NCI-H1417 (cell line): ENCODE measurements at places on chromosomes 1 and 21.

DNA sequence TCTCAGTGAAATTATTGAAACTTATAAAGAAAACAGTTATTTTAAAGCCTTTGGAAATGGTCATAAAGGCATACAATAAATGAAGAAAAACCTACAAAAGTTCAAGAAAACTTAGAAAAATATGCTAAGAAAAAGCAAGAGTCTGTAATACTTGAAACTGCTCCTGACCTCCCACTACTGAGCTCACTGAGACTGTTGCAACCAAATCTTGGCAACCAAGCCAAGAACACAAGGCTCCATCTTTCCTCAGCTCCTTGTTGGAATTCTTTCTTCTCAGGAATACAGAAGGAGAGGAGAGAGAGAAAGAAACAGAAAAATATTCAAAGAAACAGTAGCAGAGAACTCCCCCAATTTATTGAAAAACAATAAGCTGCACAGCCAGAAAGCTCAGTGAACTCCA, 160.5 kb downstream of the RASAL2 start:
- DNase-seq = no peak

- DNase-seq = no peak
These were observed 78.1 kb downstream of the SIK1 start for GRCh38 chr21:43348801-43349261.

DNA sequence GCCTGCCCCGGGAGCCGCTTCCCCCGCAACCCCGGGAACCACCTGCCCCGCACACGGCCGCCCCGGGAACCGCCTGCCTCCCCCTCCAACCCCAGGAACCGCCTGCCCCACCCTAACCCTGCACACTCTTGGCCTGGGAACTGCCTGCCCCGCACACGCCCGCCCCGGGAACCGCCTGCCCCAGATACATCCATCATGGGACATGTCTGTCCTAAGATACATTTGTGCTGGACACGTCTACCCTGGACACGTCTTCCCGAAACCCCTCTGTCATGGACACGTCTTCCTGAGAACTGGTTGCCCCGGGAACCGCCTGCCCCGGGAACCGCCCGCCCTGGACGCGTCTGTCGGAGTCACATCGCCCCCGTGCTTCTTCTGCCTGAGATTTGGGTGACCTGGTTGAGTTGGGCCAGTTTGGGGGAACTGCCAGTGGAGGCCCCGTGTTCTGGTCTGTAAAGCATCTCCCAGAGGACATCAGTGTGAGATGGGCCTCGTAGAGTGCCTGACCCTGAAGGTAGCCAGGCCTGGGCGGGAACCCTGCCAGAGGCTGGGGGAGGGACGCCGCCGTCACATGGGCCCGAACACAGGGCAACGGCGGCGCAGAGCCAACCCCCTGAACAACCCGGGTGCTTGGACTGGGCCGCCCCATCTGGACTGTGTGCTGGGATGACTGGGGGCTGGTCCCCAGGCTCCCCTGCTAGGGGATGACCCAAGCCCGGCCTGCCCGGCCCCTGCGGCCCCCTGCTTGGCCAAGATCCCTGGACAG, 3.6 kb downstream of the PERM1 start:
- no peak for DNase-seq

DNA sequence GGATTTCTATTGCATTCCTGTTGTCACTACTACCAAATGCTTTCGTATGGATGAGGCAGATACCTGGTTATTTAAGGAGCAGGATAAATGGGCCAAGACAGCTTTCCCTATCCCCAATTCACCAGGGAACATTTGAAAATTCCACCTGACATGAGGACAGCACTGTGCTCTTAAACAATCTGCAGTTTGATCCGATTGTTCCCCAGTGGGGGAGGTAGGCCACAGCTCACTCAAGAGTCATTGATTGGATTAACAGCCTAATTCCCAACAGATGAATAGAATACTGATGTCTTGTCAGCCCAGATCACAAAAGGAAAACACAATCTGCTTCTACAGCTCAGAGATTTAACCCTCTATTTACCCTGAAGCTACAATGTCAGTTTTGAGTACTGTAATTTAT, 123.9 kb downstream of the LHX4 start:
- DNase-seq = no peak

- DNase-seq = no peak
These were observed 918 bp downstream of the LEMD1 start for GRCh38 chr1:205420938-205421337.

GRCh38 chr1:47036764-47037163, 13.3 kb downstream of the CYP4X1 start:
- no peak for DNase-seq

GRCh38 chr1:24364605-24364974, 45.4 kb downstream of the GRHL3 start:
- DNase-seq = no peak

DNA sequence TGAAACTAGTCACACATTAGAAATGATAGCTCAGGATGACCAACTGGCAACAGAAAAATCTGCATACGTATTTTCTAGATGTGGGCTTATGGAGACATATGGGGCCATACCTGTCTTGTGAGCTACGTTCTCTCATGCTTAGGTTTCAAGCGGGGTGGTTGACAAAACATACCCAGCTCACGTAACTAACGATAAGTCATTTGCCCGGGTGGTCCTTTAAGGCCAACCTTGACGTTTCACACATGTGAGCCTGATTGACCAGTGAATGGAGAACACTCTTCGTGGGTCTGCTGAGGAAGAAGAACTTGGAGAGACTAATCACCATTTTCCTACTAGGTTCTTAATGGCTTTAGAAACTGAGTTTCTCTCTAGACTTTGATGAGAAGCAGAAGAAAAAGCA, 13.5 kb upstream of the RCSD1 start:
- DNase-seq = no peak

GRCh38 chr1:204494281-204495077, at the start of gene PIK3C2B:
PIK3C2B (minus strand) TSS chr1:204494805; CDS start chr1:204469802, 25,003 bp downstream.
- DNase-seq = peak; percentile 96

GRCh38 chr21:14554948-14555347, 8.8 kb upstream of the SAMSN1 start:
- no peak for DNase-seq

DNA sequence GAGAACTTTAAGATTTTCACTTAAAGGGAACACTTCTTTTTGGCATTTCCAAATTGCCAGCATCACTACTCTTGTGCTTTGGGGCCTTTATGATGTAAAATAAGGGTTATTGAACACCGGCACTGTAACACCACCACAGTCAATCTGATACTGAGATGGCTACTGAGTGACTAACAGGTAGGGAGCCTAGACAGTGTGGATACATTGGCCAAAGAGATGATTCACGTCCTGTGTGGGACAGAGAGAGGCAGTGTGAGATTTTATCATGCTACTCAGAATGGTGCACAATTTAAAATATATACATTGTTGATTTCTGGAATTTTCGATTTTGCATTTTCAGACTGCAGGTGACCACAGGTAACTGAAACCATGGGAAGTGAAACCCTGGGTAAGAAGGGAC, 261.6 kb downstream of the SPATA17 start:
- DNase-seq = no peak
